Activated T-cell treated with anti-CD3 and anti-CD28 coated beads, Interleukin-2, amount 50 U/mL, for 48 hours (primary cell): ENCODE measurements at places on chromosomes 2 and 18.

DNA sequence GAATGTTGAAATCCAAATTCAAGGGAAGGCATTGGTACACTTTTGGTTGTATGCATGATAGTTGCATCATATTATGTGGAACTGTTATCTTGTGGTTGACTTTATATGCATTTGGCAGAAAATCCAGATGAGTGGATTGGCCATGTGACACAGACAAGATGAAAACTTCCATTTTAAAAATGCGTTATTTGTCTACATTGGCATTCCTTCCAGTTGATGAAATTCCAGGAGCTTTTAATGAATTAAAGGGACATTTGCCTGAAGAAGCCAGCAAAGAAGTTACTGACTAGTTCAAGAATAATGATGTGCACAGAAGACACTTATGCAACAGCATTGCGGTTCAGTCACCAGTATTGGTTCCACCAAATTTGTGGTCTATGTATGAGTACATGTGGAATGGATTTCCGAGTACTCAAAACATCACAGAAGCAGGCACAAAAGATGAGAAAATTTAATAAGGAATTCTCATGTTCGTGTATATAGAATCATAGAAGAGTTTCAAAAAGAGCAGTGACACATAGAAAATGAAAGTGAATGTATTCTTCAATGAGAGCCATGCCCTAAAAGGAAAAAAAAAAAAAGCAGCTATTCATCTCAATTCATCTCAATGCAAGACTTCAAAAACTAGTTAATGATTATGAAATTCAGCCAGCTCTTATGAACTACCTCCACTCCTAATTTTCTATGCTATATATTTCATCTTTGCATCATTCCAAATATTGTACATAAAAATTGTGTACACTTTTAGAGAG lies 232.1 kb downstream of the RBM43 start:
- DNase-seq = no peak

DNA sequence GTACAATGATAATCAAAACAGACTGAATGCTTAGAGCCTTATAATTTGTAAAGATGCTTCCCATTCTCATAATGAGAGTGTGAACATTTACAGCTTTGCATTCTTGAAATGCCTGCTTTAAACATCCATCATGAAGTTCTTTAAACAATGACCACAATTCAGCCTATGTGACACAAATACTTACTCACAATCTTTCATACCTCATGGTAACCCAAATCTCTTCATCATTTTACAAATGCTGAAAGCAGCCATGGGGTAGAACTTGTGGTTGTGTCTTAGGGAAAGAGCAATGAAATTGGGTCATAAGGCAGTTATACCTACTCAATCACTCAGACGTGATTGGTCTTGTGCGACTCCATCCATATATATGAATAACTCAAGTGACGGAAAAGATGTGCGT lies 140.7 kb downstream of the RND3 start:
- DNase-seq = no peak

DNA sequence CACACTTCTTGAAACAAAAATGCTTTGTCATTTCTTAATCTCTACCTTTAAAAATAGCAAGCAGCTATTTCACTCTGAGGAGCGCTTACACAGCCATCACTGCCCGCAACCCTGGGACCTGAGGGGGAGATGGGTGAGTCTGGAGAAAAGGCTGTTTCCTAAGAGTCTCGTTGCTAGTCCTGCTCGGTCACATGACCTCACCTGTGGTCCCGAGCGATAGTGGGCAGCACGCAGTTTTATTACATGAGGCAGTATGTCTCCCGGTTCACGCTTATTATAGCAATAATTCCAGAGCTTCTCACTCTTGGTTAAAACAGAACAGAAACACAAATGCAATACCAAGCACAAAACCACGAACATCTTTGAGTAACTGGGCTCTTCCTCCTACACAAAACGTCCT lies 105.3 kb downstream of the ZNF516 start:
- no peak for DNase-seq

DNA sequence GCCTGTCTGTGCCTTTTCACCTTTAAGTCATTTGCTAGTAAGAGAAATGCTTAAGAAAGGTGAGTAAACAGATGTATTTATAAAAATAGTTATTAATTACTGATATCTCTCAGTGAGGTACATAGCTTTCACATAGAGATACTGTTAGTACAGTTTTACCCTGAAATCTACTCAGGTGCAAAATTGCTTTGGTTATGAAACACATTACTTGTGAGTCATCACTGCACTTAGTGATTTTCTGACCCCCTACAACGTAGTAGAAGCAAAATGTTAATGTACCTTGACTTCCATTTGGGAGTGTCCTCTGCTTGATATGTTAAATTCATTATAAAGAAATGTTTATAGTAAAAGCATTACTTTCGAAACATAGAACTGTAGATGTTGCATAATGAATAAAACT lies 6.5 kb downstream of the GLS start:
- DNase-seq = no peak

- DNase-seq = no peak
These were observed 2.1 kb upstream of the HAAO start for GRCh38 chr2:42794271-42795046.

GRCh38 chr18:35510076-35510651 lies 12.4 kb upstream of the INO80C start:
- DNase-seq = no peak

DNA sequence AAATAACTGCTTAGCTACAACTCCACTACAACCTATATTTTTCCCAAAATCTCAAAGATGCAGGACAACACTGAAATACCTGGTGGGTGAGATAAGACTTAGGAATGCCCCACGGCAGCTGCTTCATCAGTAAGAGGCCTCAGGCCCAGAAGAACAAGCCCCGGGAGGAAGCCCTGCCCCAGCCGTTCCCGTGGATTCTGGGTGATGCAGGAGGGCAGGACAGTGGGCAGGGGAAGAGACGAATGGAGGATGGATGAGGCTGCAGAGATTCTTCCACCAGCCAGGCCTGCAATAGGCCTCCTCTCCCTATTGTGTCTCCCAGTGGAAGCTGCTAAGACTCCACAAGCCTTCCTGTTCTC lies 197.9 kb upstream of the HDAC4 start:
- no peak for DNase-seq

- peak; percentile 74 for DNase-seq
These were observed 86.5 kb upstream of the EPB41L3 start for GRCh38 chr18:5630057-5630899.

GRCh38 chr2:38598991-38599295 lies 3.8 kb downstream of the HNRNPLL start:
- DNase-seq = no peak

DNA sequence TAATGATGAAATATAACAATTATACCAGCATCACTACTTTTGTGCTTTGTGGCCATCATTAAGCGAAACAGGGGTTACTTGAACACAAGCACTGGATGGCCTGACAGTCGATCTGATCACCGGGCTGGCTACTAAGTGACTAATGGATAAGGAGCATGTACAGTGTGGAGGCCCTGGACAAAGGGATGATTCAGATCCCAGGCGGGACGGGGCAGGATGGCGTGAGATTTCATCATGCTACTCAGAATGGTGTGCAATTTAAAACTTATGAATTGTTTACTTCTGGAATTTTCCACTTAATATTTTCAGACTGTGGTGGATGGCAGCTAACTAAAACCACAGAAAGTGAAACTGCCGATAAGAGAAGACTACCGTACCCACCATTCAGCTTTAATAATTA lies 7.0 kb upstream of the CLIP4 start:
- DNase-seq = no peak

DNA sequence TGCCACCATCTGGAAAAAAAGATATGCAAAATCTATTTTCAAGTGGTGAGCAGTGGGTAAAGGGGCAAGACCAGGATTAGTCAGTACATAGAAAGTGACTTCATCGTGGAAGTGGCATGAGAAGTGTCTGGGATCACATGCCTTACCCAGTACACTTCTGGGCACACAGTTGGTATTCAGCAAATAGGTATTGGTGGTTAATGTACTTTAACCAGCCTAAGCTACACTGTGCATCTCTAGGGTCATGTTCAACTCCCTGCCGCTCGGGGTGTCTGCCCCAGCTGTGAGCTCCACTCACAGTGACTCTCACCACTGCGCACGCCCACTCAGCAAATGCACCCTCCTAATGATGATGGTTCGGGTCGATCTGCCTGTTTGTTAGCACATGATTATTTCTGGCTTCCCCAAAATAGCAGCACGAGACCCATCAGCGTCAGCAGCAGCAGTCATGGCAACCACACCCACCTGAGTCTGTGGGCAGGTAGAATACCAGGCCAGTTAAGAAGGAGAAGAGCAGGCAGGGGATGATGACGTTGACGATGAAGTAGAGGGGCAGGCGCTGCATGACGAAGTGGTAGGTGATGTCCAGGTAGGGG lies 11.1 kb downstream of the CHRNA1 start:
- DNase-seq = peak; percentile 51

DNA sequence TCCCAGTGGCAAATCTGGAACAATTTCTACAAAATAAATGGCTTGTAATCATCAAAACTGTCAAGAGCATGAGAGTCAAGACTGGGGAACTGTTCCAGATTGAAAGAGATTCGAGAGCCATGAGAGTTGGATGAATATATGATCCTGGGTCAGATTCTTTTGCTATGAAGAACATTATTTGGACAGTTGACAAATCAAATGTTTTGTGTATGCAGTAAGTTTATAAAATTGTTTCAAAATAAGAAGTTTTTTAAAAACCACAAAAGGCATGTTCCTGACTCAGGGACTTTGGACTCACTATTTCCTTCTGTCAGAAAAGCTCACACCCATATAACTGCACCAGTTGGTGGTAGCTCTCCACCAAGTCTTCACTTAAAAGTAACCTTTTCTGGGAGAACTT lies 38.5 kb downstream of the ROCK2 start:
- DNase-seq = no peak

DNA sequence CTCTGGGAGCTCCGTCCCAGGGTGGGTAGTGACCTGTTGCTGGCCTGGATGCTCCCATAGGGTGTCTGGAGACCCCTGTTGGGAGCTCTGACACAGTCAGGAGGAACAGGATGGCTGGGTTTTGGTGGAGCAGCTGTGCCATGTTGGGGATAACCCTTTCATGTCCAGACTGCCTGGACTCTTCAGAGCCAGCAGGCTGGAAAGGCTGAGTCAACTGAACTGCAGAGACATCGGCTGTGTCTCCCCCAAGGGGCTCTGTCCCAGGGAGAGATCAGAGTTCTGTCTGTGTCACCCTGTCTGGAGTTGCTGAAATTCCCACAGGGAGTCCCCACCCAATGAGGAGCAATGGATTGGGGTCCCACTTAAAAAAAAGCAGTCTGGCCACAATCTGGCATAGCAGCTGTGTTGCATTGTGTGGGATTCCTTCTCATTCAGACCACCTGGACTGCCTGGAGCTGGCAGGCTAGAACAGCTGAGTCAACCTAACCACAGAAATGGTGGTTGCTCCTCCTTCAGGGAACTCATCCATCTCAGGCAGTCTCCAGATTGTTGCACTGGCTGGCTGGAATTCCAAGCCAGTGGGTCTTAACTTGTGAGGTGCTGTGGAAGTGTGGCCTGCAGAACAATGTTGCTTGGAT lies 37.2 kb downstream of the AGPS start:
- no peak for DNase-seq

DNA sequence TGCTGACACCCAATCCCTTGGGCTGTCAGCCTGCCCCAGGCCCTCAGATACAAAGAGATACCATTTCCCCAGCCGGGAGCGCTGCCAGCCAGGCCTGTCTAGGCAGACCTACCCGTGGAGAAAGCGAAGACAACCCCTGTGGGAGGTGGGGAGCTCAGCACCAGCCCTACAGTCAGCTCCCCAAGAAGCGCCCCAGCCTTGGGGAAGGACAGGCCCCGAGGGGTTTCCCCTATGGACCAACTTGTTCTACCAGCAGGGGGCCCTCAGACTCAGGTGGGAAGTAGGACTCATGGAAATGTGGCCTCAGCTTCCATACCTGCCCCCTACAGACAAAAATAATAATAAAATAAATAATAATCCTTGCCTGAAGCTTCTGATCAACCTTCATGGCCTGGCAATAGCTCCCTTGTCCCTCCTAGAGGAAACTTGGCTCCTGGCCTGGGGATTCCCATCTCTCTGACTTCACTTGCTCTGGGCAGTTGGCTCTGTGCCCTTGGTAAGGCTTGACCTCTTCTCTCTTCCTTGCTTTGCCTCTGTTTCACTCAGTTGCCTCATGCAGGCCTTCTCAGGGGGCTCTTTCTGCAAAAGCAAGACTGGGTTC lies 7.0 kb downstream of the SLC35F6 start:
- peak; percentile 49 for DNase-seq

GRCh38 chr2:231554748-231555545 lies 24.7 kb upstream of the NMUR1 start:
- DNase-seq = no peak

DNA sequence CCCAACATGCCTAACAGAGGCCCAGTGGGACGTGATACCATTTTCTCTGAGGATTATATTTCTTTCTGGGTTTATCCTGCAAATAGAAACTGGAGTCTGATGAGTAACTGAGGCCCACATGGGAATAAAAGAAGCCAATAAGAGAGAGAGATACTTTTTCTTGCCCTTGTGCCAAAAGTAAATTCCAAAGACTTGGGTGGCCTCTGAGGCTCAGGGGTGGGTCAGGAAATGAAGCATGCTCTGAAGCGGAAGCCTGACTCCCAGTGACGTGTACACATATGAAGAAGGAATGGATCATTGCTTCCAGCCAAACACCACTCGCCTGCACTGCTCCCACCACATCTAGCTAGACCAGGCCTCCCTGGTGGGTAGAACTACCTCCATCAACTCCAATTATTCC lies 273.6 kb upstream of the NCKAP5 start:
- no peak for DNase-seq
